ENCODE measurements at places on chromosomes 6 and 20.

DNA sequence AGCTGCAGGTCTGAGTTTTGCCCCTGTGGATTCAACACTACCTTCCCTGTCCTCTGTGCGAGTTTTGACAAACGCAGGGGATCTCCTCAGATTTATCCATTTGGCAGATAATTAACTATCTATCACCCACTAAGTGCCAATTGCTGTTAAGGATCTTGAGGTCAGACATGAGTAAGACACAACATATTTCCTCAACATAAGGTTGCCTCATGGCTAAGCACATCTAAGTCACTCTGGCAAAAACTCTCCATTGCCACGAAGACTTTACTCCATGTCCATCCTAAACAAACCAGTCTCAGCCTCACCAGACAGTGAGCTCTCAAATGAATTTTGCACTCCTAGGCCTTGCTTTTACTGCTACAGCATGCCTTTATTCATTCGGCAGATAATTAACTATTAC, 408.4 kb downstream of the MAFB start:
- DNase-seq, result no peak

DNA sequence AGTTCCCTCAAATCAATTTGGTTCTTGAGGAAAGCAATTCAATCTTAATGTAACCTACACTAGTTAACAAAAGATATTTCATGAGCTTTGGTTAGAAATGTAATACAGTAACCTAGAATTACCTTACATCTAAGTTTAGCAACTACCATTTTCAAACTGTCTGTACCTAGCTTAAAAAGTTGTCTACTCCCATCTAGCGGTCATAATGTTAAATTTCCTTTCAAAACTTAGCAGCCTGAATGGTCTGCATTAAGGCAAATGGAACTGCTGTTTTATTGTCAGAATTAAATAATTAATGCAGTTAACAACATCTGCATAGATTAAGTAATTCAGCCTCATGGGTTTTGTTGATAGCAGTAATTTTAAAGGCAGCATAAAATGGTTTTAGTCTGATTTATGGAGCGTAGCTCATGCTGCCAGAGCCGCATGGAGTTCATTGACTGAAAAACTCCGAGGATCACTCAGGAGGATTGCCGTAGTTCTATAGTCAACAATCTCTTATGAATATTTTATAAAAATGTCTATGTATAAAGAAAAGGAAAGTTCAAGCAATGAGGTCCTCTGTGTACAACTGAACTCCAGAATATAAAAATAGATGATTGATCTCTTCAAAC, 485.4 kb upstream of the MANEA start:
- no peak for DNase-seq

- no peak for DNase-seq
These were observed 7.3 kb downstream of the THEMIS start for GRCh38 chr6:127893541-127893940.

DNA sequence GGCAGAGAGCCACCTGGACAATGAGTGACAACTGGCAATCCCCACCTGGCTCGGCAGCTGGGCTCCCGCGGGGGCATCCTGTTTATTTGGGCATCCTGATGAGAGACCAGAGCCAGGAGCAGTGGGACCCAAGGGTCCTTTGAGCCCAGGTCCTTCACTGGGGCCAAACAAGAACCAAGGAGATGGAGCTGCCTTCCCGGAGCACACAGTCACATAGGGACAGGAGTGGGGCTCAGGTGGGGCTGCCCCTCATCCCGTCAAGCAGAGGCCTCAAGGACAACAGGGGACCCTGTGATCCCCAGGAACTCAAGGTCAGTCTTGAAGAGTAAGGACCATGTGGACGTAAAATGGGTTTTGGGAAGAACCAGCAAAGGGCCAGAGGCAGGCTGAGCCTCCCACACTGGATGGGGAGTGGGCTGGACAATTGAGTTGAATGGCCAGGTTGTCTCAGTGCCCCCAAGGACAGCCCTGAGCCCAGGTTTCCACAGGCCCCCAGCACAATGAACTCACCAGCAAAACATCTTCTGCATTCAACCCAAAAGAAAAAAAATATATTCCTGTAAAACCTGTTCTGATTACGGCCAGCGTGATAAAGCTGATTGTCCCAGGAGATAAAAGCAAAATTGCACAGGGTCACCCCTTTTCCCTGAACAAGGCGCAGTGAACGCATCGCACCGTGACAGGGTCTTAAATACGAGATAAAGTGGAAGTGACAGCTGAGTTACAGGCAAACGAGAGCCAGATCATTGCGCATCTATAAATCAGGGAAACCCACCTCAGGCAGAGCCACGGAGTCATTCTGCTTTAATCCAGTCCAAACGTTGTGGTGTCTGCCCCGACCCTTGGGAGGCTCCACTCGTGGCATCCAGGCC, 86.2 kb downstream of the ANKRD60 start:
- DNase-seq, result no peak

GRCh38 chr20:15937179-15937578, 636.1 kb downstream of the KIF16B start:
- no peak for DNase-seq

GRCh38 chr6:144055121-144055931, 40.0 kb downstream of the SF3B5 start:
- DNase-seq, result peak; percentile 48

GRCh38 chr6:89237158-89237557, 20.0 kb upstream of the GABRR1 start:
- DNase-seq, result no peak

DNA sequence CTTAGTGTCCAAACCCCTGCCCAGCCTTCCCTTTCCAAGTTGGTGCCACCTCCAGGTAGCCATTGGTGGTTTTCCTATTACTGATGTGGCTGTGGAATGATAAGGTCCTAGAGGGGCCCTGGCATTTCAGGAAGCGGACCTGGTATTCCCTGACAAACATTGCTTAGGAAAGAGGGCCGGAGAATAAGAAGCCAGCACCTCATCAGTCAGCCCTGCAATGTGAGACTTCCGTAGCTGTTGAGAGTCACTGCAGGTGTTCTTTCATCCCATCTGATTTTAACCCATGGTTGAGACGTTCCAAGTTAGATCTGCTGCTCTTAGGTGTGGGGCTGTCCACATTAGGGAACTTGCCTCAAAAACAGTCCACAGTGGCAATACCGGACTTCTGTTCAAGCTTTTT, 14.8 kb upstream of the NPEPL1 start:
- no peak for DNase-seq

DNA sequence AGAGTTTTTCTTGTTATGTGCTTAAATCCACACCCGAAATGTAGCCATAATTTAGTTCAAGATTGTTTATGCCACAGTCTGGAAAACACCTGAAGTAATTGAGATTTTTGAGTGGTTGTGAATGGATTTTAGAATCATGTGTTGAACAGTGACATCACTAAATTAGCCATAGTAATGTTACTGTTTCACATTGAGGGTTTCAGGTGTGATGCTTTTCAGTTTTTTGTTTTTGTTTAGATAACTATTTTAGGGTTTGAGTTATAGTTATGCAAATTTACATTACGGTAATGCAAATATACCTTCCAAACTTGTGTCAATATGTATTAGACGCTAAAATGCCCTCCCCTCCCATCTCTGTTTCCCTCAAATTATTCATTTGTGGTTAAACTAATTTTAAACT, 22.9 kb downstream of the QKI start:
- no peak for DNase-seq

DNA sequence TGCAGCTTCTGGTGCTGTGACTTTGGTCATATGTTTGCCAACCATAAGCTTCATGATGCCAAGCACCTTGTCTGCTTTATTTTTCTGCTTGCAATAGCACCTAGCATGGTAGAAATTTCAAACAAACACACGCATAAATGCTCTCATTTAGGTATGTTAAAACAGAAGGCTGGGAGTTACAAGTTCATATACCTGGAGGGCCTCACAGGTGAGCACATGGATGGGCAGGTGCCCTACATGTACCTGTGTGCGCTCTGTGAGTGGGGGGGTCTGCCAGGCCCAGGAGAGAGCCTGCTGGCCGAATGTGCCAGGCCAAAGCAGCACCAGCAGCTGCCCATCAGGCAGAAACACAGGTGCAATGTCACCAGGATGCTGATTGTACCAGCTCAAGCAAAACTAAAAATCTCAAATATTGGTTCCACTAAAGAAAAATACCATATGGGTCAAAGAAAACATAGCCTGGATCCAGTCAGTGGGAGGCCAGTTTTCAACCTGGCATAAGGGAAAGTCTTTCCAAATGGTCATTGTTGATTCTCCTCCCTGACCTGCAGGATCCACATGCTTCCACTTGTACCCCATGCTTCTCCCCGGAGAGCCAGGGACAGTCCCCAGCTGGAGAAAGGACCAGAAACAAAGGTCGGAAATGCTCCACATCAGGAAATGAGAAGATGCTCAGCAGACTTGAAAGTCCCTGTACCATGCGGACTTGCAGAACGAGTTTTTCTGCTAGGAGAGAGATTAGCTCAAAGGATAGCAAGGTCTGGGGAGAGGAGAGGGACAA, 7.2 kb upstream of the PFDN4 start:
- no peak for DNase-seq

GRCh38 chr6:37007340-37008043, 2.0 kb downstream of the FGD2 start:
- DNase-seq, result no peak

DNA sequence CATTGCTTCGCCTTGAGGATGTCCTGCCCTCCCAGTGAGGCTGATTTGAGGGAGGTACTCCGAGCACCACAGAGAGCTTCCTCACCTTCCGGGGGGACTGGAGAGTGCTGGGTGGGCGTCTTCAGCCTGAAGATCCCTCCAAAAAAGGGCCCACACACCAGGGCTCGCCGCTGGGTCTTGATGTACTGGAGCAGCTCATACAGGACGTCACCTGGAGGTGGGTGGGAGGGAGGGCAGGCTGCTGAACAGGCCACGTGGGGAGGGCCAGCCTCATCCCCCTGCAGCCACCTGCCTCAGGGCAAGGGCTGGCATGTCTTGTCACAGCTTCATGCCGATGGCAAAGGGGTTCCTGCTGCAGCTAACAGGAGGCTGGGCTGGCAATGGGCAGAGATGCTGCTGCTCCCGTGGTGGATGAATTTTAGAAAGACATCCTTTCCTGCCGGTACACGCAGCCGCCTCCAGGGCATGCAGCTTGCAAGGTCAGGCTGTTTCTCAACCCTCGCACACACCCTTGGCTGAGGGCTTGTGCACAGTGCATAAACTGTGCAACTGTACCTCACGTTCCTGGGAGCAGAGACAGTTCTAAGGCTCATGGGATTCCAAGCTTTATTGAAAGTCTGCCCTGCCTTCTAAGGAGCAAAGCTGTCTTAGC, 14.0 kb downstream of the ETV7 start:
- DNase-seq, result no peak

- DNase-seq, result no peak
These were observed 16.4 kb downstream of the SLCO4A1 start for GRCh38 chr20:62658593-62659178.

DNA sequence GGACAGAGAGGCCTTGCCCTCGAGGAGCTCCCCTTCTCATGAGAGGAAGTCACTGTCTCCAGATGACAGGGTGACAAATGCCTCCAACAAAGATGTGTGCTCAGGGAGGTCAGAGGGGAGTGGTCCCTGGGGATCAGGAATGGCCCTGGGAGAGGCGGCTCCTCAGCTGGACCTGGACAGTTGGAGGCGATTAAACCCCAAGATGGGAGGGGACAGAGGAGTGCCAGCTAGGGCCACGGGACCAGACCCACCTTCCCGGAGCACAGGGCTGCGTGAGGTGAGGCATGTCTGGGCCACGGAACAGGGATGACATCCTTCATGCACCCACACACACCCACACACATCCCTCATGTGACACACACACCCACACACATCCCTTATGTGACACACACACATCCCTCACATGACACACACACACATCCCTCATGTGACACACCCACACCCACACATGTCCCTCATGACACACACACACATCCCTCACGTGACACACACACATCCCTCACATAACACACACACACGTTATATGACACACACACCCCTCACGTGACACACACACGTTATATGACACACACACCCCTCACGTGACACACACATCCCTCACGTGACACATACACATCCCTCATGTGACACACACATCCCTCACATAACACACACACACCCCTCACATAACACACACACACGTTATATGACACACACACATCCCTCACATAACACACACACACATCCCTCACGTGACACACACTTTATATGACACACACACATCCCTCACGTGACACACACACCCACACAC, 57.4 kb upstream of the SLCO4A1 start:
- DNase-seq, result no peak

DNA sequence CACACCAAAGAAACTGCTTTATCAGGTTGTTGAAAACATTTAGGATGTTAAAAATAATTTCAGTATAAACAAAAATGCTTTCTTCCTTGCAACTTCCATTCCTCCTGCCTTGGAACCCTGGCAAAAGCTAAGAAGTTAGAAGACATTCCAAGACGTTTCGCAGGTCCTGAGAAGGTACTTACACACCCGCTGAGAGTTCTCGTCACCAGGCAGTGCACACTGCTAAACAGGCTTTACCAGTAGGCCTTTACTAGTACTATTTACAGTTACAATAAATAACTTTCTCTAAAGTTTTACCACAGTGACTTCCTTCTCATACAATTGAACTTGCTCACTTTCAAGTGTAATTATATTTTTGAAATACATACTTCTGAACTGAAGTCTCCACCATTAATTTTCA, 81.4 kb upstream of the RPS6KA2 start:
- no peak for DNase-seq

- DNase-seq, result no peak
These were observed 456.9 kb upstream of the MAP3K7 start for GRCh38 chr6:91043751-91044150.

GRCh38 chr6:87574237-87574804, 15.5 kb downstream of the RARS2 start:
- no peak for DNase-seq

DNA sequence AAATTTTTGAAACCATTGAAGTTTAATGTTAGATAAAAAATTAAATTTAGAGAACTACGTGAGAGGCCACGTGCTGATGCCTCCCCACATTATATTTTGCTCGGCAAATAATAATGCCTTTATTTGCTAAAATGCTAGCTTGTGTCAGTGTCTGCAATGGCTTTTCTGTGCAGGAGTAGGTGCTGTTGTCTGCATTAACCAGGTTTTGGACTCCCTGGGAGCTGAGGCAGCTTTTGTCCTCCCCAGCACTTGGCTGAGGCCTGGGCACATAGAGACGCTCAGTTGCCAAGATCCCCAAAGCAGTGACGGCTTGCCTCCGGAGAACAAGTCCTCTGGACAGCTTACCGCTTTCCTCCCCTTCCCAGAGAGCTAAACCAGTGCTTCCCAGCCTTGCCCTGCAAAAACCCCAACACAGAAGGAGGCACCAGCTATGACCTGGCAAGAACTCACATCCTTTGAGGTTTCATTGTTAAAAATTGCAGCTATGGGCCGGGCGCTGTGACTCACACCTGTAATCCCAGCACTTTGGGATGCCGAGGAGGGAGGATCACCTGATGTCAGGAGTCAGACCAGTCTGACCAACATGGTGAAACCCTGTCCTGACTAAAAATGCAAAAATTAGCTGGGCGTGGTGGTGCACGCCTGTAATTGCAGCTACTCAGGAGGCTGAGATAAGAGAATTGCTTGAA, 59.9 kb downstream of the KAT14 start:
- no peak for DNase-seq

GRCh38 chr6:108896111-108896661, 48.0 kb downstream of the ARMC2 start:
- no peak for DNase-seq

- no peak for DNase-seq
These were observed 586 bp upstream of the LST1 start for GRCh38 chr6:31585491-31585890.

All from stimulated activated CD8-positive, alpha-beta memory T cell treated with anti-CD3 and anti-CD28 coated beads, Interleukin-7, amount 100 ng/mL, for 48 hours (primary cell).